T-helper 1 cell (primary cell): ENCODE measurements at places on chromosomes 1 and 21.

- no peak for DNase-seq
Observed at GRCh38 chr1:92808381-92808780, 23.5 kb upstream of the RPL5 start.

DNA sequence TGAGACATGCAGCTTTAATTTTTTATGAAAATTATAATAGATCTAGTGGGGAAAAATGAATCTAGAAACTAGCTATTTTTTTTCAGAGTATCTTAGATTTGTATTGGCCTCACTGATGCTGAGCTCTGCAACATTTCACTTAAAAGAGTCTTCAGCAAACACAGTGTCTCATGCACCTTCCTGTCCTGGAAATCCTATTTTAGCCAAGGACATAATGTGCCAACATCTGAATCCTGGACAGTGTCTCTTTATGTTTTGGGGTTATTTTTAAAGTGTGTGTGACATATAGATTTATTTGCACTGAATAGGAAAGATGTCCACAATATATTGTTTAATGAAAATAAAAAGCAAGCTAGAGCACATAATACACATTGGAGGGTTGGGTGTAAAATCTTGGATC, 199.1 kb upstream of the FMN2 start:
- DNase-seq, result no peak

DNA sequence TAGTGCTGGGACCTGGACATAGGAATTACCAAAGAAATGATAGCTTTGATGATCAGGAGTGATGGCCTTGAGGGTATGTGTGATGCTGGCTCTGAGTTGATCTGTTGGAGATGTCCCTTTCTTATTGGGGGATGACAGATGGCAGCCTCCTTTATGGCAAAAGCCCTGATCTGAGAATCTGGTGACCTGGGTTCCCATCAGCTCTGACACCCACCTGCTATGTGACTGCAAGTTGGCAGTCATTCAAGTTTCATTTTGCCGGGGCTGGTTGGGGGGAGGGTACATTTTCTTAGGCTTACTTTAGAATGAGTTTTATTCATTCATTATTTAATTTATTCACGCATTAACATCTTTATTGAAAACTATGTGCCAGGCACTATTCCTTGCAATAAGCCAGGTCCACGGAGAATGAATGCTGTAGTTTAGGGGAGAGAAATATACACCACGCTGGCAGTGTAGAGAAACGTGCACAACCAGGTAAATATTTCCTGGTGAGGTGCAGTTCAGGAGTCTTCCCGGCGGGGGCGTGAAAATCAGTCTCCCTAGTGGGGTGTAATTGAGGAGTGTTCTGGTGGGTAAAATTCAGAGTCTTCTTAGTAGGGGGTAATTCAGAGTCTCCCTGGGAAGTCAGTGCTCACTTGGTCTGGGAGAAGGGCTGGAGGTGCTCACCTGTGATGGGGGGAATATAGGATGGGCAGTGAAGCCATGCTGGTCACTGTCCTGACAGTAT, 401.3 kb downstream of the CAMTA1 start:
- no peak for DNase-seq

GRCh38 chr1:228770779-228771223, 35.5 kb downstream of the RHOU start:
- DNase-seq, result no peak

GRCh38 chr21:41926117-41926806, 27.6 kb downstream of the C2CD2 start:
- DNase-seq, result no peak

DNA sequence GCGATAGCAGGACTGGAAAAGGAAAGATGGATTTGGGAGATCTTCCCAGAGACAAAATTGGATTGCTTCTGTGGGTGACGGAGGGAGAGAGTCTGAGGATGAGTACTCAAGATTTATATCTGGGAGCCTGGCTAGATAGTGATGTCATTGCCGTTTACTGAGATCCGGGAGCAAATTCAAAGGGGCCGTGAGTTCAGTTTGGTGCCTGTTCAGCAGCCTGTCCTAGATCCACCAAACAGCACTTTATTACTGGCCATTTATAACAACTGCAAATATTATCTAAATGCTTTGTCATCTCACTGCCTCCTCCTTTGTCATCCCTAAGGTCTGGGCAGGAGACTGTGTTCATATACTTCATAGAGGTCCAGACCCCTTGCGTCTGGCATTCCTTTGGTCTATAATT, 29.2 kb downstream of the MAPKAPK2 start:
- no peak for DNase-seq

DNA sequence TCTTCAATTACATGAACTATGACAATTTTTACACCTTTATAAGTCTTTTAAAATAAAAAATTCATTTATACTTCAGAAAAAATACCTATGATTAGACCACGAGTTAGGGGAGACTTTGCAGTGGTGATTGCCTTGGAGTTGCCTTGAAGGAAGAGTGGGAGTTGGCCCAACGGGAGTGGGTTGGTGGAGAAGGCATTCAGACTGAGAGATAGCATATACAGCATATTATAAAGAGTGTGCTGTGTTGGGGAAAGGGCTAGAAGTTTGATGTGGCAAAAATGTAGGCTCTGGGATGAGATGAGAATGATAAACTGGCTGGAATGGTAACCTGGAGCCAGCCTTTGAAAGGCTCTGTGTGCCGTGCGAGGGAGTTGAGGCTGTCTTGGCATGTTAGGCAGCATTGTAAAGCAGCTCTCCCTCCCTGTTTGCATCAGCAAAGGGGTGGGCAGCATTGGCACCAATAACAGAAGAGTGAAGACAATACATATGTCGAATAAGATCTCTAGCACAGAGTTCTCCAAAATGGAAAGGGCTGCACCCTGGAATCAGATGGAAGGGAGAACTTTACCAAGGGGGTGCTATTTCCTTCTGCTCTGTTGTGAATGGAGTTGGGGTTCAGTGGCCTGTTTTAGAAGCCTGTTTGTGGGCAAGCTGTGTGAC, 24.4 kb downstream of the MPZL1 start:
- DNase-seq, result no peak

- DNase-seq, result no peak
Observed at GRCh38 chr1:93687542-93687941, 5.9 kb upstream of the BCAR3 start.

DNA sequence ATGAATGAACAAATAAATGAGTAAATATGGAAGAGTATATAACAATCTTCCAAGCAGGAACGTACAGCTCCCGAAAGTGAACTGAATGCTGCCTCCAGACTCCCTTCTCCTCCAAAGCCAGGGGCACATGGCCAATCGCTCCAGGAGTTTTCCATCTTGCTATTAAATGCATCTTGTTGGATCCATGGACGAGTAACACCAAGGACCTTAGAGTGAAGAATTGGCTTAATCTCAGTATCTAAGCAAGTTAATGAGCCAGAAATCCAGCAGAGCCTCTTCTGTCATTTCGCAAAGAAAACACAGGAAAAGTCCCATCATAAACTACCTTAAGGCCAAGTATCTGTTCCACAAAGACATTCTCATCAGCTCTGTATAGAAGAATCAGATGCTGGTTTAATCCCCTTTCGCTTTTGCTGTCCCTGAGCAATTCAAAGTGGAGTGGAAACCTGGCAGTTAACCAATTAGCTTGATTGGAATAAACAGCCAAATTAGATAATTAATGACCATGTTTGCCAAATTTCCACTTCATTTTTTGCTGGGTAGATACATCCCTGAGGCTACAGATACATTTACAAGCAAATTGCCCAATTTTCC, 116.0 kb downstream of the MIS18A start:
- DNase-seq, result no peak

DNA sequence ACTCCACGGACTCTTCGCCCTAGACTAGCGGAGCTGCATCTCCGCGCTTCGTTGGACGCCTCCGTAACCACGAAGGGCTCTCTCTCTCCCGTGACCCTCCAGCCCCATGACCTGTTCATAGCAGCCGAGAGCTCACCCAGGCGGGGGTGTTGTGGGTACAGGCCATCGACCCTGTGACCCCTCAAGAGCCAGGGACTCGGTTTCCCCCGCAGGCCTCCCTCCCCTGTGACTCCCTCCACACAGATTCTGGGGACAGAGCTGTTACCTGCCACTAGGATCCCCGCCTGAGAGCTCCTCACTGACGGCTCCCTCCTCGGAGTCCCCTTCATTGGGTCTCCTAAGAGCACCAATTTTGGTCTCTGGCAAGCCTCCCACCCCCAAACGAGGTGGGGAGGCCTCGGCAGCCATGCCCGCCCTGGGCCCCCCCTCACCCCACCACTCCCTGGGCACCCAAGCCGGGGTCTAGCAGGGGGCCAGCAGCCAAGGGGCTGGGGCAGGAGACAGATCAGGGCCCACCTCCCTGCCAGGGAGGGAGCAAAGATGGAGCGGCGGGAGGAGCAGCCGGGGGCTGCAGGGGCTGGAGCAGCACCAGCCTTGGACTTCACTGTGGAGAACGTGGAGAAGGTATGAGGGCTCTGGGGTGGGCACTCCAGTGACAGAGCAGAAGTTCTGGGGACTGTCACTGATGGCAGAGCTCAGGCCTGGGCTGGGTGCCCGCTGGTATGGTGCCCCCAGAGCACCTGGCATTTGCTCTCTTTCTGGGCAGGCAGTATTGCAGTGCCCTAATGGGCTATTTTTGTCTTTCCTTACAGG, 517 bp downstream of the IPO13 start:
- DNase-seq, result no peak

- DNase-seq, result no peak
Observed at GRCh38 chr1:157288492-157288891, 150.3 kb upstream of the ETV3 start.

DNA sequence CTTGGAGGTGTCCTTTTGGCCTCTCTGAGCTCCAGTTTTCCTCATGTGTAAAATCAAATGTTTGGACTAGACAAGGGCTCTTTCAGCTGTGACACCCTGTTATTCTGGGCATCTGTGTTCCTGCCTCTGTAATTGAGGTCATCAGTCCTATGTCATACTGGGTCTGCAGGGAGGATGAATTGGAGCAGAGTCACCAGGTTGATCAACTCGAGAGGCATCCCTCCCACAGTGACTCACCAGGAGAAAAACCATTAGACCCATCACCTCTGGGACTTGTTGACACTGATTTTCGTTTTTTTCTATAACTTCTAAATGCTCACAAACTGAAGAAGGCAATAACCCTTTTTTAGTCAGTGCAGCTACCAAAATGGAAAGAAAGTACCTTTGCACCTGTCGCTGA, 82.2 kb downstream of the ST6GALNAC5 start:
- no peak for DNase-seq
